Fibroblast of the aortic adventitia (primary cell): ENCODE measurements at places on chromosomes 3 and 15.

DNA sequence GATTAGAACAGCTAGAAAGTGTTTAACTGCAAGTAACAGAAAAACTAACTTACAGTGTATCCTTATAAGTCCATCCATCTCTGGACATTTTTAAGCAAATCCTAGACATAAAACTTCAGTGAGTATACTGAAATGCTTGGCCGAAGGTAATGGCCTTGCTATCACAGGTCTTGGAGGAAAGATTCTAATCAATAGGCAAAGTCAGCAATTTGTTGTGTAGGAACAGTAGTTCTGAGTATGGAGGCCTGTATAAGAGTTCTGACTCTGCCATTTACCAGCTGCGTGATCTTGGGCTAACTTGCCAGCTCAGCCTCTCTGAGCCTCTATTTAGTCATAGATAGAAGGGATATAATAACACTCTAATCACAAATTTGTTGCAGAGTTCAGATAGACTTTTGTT, 328.1 kb downstream of the IL20RB start:
- no peak for DNase-seq

GRCh38 chr3:114878114-114878839, 268.8 kb downstream of the ZBTB20 start:
- DNase-seq, result peak; percentile 20

GRCh38 chr15:34701536-34701935, 53.3 kb downstream of the GJD2 start:
- DNase-seq, result no peak

DNA sequence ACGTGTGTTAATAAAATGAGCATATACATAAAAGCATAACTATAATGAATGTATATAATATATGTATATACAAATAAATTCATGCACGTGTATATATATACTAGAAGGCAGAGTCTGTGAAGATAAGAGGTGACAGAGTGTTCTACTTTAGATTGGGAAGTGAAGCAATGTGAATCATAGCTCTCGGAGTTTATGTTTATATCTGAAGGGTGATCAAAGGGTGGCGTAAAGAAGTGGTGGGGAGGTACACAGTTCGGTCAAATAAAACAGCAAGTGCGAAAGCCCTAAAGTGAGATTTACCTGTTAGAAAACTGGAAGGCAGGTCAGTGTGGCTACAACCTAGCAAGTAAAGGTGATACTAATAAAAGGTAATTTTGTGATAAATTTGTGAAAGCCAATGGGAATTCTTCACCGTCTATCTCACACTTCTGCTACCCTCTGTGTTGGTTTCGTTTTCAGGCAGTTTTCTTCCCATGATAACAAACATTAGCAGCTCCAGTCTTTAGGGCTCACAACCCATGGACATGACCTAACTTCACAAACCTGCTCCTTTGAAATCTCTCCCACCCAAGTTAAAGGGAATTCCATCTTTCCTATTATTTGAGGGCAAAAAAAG, 46.7 kb upstream of the BCHE start:
- DNase-seq, result no peak

GRCh38 chr3:107581230-107581629, 58.5 kb downstream of the BBX start:
- no peak for DNase-seq

GRCh38 chr15:77599899-77600298, 32.8 kb downstream of the LINGO1 start:
- peak; percentile 35 for DNase-seq

GRCh38 chr3:33575311-33575710, 135.1 kb upstream of the UBP1 start:
- no peak for DNase-seq

DNA sequence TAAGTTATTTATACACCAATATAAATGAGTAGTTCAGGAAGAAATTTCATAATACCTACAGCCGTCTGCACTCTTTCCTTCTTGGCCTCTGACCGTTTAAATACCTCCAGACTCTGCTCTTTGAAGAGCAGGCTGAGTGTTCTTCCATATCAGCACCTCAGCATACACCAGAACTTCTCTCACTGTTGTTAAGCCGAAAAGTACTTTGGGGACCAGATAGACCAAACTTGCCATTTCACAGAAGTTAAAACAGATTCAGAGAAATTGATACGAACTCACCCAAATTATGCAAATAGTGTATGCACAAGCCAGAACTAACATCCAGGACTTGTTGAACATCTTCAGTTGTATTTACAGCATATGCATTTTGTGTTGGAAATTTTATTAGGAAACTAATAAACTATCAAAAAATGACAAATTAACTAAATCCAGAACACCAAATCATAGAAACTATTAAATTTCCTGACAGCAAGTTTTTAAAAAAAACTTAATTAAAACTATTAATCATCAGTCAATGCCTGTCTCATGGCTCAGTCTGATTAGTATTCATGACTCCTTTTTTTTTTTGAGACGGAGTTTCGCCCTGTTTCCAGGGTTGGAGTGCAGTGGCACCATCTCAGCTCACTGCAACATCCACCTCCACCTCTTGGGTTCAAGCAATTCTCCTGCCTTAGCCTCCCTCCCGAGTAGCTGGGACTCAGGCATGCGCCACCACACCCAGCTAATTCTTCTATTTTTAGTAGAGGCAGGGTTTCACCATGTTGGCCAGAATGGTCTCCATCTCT, 24.1 kb downstream of the CGGBP1 start:
- no peak for DNase-seq

GRCh38 chr15:74303741-74304309, 63.6 kb downstream of the CYP11A1 start:
- DNase-seq, result no peak

- no peak for DNase-seq
Observed at GRCh38 chr3:42078677-42079076, 12.5 kb upstream of the TRAK1 start.

GRCh38 chr15:61661791-61662190, 398.5 kb downstream of the VPS13C start:
- peak; percentile 1 for DNase-seq

DNA sequence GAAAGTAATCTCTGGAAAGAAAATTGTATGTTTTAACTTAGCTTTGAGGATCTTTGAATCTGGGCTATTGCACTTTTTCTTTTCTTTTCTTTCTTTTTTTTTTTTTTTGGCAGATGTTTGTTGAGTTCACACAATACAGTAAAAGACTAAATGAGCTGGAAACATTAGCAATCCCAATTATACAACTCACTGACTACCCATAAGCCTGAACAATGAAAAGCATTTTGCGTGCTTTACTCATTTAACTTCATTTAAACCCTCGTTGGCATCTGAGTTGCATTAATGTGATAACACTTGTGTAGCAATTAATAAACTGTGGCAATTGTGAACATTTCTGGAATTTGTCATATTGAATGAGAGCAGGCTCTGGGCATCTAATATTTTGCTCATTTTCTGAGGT, 269.4 kb upstream of the RBMS3 start:
- DNase-seq, result no peak

DNA sequence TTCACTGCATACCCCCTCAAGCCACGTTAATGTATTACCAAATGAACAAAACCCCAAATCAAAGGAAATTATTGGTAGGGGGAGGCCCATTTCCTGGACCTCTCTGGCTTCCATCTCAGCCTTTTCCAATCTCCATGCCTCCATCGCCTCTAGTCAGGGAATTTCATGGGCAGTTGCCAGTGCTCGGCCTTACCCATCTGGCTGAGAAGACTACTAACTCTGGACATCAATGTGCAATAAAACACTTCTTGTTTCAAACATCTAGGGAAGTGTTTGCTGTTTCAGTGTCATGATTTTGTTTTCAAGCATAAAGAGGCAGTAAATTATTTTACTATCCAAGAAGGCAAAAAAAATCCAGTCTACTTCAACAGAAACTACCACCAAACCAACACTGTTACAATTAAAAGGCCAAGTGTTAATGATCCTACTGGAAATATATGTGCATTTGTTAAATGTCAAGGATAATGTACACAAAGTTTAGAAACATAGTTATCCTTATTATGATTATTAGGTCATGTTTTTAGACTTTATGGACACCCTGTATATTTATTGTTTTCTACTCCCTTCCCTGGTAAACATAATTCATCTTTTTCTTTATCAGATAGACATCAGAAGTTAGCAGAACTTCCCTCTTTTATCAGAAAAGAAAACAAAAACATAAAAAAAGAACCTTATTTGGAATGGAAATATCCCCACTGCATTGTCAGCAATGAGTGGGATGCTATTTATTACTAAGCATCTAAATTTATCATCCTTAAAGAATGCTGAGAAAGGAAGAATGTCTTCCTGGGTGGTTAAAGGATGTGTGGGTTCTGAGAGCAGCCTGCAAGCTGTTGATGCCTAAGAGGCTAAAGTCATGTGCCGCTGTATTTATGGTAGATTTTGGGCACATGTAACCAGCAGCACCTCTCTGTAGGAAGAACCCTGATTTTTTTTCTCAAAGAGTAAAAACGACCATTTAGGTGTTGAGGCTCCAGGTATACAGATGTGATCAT, 15.2 kb downstream of the LDHAL6B start:
- peak; percentile 75 for DNase-seq

- no peak for DNase-seq
Observed at GRCh38 chr15:93283854-93284253, 194.8 kb upstream of the RGMA start.

DNA sequence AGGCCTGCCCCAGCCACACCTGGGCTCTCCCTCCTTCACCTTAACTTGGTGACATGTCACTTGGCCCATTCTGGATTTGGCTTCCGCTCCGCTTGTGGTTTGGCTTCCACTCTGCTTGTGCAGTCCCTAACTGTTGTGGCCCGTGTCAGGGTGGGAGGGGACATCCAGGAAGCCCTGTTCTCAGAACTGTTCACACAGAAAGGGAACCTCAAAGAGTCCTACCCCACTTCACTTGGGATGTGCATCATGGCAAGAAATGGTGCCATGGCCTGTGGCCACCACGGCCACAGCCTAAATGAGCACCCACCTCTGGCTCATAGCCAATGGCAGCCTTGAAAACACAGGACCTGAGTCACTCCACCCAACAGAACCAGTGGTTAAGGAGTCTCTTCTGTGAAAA, 63.4 kb downstream of the CYP19A1 start:
- no peak for DNase-seq

GRCh38 chr3:105938101-105938500, 69.3 kb upstream of the CBLB start:
- DNase-seq, result peak; percentile 74

- DNase-seq, result no peak
Observed at GRCh38 chr3:127115691-127116351, 77.1 kb upstream of the PRR23E start.

- DNase-seq, result no peak
Observed at GRCh38 chr15:48710952-48711495, 65.5 kb upstream of the FBN1 start.

DNA sequence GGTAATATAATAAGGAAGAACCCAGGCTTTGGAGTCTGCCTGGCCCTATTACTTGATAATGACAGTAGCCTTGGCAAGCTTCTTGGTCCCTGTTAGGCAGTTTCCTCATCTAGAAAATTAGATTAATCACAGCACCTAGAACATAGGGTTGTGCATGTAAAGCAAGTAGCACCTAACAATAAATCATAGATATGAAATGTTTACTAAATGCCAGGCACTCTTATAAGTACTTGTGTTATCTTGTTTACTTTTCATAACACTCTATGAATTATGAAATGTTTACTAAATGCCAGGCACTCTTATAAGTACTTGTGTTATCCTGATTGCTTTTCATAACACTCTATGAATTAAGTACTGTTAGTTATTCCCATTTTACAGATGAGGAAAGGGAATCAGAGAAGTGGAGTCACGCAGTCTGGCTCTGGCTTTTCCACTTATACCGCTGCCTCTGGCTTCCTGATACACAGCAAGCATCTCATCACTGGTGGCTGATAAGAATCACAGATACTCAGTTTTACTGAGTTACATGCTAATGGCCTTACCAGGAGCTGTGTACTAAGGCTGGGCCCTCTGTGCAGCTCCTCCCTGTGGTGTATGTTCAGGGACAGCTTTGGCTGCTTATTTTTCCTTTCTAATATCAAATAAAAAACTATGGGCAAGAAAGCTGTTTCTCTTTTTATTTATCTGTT, 123.4 kb downstream of the FEZF2 start:
- no peak for DNase-seq

DNA sequence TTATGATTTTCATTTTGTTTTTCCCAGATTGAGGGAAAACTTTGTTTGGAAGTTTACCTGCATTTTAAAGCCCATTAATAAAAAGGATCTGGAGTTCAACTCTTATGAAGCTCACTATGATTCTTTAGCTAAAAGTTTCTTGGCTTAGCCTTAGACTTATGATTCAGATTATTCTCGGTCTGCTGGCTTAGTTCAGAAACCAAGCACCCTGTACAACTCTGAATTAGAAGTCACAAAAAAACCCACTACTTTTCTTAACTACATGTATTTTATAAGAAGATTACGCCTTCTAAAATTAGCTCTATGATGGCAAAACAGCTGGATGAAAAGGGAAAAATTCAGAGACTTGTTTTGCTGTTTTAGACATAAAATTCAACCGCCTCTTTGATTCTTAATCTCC, 14.3 kb upstream of the DENND4A start:
- no peak for DNase-seq

DNA sequence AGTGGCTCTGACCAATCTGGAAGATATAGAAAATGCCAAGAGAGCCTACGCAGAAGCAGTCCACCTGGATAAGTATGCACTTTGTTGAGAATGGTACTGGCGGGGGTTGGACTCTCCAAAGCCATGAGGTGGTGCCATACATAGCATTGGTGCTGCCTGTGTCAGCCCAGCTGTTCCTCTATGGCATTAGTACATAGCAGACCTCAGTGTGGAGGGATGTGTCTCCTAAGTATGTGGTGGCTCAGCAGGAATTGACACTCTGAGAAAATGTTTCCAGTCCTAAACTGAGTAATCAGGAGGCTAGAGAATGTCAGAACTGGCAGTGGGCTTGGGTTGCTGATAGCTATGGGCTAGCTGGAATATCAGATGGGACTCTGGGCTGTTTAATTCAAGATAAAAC, 48.4 kb downstream of the ADPGK start:
- no peak for DNase-seq

DNA sequence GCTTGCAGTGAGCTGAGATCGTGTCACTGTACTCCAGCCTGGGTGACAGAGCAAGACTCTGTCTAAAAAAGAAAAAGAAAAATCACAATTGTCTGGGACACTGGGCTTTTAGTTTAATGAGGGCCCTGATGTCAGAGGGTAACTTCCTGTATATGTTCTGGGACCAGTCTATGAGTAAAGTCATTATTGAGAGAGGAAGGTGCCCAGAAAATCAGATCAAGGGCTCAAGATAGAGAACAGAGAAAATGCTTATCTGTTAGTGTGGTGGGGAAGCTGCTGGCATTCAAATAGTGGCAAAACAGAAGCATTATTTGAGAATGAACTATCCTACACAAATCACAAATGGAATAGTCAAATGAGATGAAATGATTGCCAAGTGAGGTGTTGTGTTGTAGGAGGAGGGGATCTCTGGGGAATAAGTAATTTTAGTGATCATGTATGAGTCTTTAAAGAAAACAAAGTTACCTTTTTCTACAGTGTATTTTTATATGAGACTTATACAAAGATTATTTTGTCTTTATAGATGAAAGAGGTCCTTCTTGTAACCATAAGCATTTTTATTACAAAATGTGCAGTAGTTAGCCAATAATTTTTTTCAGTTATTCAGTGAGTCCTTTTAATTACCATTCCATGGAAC, 13.4 kb downstream of the ARIH2 start:
- DNase-seq, result no peak
